ENCODE measurements at places on chromosomes 7 and 10.

DNA sequence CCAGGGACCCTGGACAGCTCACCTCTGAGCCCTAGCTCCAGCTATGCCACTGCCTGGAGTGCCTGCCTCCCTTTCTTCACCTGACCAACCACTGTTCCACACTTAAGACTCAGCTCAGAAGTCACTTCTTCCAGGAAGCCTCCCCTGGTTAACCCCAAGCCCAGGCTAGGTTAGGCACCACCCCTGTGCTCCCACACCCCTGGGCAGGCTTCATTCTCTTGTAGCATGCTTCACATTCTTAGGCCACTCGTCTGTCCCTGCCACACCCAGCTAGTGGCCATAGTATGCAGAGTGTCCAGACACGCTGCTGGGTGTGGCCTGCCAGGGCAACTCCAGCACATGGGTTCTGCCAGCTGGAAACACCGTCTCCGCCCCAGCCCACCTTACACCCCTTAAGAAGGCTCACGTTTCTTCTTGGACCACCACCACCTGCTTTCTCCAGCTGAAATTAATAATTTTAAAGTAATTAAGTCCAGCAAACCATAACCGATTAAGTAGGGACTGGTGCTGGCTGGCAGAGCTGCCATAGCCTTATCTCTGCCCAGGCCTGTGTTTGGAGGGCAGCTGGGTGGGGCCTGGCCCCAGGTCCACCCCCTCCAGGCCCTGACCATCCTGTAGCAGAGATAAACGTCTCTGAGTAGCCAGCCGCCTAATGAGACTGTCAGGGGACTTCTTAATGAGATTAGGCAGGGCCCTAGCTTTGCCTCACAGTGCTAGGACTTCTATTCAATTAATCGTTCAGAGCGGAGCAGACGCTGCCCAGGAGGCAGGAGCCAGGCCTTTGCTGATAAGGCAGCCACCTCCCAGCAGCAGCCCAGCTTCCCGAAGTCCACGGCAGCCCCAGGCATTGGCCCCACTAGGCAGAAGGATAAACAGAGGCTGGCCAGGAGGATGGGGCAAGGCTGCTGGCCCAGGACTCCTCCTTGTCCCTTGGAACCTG is 20.5 kb downstream of the GRID1 start:
- no peak for DNase-seq

GRCh38 chr7:105250239-105250638 is 138.5 kb downstream of the SRPK2 start:
- DNase-seq, result no peak

- no peak for DNase-seq
Observed at GRCh38 chr10:4943821-4944220, 19.4 kb upstream of the AKR1C1 start.

DNA sequence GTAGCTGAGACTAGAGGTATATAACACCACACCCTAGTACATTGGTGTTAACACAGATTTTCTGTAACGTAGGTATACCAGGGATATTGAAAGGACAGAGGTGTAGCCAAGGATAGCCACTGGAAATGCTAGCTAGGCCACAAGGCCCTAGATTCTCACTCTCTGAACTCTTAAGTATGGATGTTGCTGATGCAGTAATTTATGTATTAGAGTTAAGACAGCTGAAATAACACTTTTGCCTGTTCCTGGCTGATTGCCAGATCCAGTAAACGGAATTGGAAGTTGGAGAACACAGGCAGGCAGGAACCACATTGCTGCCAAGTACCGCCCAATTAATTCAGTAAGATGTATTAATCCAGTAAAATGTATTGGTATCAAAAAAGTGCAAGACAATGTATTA is 1.8 kb downstream of the CALU start:
- no peak for DNase-seq

DNA sequence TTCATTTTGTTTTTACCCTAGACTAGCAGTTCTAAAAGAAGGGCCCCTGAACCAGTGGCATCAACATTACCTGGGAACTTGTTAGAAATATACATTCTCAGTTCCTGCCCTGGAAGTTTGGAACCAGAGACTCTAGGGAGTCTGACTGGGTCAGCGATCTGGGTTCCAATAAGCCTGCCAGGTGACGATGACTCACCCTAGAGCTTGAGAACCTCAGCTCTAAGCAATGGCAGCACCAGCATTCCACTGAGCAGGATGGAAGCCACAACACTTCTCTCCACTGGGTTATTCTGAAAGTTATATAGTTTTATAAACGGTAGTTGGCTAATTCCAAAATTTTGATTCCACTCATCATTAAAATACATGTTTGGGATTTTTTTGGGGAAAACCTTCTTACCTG is 97.0 kb upstream of the AMPH start:
- no peak for DNase-seq

GRCh38 chr10:101961591-101962498 is 94.1 kb downstream of the ARMH3 start:
- DNase-seq, result no peak

GRCh38 chr10:79089632-79090031 is 20.9 kb downstream of the ZMIZ1 start:
- no peak for DNase-seq

Data from GM10248 (cell line).